HFF-Myc (cell line): ENCODE measurements at places on chromosomes 4 and X.
A peak's percentile ranks its signal among the peaks of the same experiment; 100 is the strongest.

- no peak for DNase-seq
Measured at GRCh38 chr4:113112338-113112978, 63.0 kb downstream of the ANK2 start.

DNA sequence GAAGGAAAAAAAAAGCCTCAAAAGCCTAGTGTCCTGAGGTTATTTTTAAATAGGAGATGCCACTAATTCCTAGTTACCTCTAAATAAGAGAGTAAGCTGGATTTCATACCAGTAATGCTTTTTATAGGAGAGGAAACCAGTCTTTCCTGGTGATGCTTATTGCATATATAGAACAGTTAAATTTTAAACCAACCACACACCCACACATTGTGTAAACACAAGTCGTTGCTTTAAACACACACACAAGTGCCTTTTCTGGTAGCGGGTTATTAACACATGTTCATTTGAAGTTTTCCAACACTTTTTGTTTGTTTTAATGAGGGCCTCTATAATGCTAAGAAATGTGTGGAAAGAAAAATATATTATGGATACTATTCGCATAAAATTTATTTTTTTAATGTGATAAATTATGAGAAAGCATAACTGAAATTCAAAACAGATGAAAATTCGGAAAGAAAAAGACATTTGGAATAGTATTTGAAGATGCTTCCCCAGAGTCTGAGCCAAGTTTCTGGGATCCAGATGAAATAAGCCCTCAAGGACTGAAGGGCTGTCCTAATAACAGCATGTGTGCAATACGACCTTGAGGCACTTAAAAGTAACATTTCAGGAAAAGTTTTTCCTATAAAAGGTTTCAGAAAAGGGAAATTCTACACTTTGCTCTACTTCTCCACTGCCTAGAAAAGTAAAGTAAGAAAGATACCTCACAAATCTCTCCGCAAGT lies 2.0 kb downstream of the ANTXR2 start:
- no peak for DNase-seq

DNA sequence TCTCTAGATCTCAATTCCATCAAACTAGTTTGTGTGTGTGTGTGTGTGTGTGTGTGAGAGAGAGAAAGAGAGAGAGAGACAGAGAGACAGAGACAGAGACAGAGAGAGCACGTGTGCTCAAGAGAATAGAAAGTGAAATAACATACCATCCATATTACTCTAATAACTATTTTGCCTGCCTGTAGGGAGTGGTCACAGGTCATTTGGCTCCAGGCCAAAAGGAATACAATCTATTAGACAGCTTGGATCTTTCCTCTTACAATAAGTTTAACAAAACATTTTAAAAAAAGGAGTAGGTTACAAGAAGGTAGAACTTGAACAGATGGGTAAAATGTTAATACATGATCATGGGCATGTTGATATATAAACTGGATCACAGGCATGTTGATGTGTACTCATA lies 76.2 kb downstream of the COL4A6 start:
- no peak for DNase-seq

DNA sequence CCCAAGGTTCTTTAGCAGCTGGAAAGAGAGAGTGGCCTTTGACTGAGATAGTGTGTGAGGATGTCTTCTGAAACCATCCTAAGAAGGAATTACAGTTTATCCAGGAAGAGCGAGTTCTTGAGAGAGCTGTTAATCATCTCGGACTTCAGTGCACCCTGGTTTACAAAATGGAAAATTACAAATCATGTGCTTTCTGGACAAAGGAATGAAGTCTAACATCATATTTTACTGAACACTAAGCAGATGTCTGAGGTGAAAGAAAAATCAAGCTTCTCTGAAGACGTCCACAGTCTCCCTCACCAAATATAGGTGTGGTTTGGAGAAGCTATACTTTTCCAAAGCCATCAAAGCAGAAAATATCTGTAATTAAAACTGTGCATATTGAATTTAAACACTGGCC lies 30.8 kb upstream of the CYP2U1 start:
- no peak for DNase-seq

DNA sequence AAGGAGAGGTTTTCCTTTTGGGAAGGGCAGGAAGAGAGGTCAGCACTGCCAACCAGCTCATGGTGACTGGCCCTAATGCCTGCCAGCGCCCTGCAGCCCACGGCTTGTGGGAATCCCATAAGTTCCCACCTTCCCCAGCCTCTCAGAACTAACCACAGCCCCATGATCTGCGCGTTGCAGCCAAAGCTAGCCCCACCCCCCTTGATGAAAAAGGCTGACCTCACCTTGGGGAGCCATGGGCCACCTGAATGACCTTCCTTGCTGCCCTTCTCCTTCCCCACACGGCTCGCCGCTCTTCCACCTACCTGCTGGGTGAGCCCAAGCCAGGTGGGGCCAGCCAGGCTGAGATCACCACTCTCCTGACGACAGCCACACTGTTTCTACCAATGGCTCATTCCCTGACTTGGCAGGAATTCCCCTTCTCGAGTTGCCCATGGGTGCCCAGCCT lies 3.9 kb upstream of the ELF4 start:
- no peak for DNase-seq

GRCh38 chr4:8330821-8331574 lies 61.4 kb downstream of the HTRA3 start:
- DNase-seq: no peak

GRCh38 chr4:41207291-41207831 lies 7.0 kb downstream of the APBB2 start:
- DNase-seq: no peak

DNA sequence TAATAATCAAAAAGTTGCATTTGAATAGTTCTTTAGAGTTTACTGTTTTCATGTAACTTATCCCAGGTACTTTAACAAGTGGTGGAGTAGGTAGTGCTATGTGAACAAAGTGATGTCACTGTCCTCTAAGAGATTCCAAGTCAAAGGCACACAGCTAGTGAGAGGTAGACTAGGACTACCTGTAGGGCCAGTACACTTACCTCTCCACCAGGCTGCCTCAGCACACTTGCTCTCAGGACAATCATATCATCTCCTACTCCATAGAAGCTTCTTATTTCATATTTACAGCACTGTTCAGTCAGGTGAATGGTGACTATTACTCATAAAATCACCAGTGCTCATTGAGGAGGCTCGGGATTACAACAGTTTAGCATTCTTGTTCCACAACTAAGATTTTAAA lies 173.0 kb upstream of the EMCN start:
- no peak for DNase-seq

- no peak for DNase-seq
Measured at GRCh38 chr4:115841871-115842270, 728.5 kb upstream of the NDST4 start.

- DNase-seq: no peak
Measured at GRCh38 chr4:26299254-26299882, 21.4 kb upstream of the RBPJ start.

DNA sequence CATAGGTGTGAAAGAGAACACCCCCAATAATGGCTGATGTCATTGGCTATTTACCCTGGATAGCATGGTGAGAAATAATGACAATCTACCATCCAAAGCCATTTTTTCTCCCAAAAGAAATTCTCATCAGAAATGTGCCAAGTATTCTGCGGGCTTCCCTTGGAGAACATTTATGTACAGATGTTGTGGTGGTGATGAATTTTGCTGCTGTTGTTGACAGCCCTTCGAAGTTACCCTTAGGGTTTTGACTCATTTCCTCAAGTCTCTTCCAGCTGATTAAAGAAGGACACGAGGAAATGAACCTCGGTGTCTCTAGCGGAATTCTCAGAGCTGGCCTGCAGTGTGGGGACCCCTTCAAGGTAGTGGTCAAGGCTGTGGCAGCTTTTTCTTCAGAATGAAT lies 3.4 kb downstream of the KIT start:
- peak; percentile 30 for DNase-seq

- DNase-seq: no peak
Measured at GRCh38 chrX:51853251-51853650, 40.2 kb upstream of the MAGED1 start.

DNA sequence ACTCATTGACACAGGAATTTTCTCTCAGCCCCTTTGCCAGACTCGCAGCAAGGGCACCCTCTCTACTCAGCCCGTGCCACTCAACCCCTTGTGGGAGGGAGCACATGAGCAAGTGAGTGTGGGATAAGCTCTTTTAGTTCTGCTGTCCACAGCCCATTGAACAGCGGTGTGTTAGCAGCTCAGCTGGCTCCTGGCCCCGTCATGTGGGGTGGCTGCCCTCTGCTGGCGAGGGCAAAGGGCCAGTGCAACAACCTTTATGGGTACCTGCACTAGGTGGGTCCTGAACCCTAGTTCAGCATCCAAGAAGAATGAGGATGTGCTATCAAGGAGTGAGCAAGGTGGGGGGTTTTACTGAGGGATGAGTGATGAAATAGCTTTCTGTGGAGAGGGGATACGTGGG lies 85.0 kb upstream of the ZNF81 start:
- DNase-seq: no peak

DNA sequence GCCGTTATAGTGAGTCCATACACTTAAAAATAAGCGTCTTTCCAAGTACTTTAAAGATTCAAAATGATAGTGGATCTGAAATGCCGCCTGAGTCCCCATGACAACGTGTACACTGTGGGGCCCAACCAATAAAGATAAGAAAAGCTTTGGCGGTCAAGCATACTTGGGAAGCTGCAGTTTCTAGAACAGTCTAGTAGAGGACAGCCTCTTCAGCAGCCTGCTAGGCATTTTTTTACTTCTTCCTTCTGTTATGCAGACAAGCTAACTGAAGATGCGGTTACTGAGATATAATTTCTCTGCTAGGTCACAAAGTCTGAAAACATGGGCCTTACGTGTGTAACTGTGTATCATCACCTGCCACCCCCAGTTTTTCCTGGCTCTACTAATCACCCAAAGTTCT lies 402 bp upstream of the UPRT start:
- DNase-seq: no peak

DNA sequence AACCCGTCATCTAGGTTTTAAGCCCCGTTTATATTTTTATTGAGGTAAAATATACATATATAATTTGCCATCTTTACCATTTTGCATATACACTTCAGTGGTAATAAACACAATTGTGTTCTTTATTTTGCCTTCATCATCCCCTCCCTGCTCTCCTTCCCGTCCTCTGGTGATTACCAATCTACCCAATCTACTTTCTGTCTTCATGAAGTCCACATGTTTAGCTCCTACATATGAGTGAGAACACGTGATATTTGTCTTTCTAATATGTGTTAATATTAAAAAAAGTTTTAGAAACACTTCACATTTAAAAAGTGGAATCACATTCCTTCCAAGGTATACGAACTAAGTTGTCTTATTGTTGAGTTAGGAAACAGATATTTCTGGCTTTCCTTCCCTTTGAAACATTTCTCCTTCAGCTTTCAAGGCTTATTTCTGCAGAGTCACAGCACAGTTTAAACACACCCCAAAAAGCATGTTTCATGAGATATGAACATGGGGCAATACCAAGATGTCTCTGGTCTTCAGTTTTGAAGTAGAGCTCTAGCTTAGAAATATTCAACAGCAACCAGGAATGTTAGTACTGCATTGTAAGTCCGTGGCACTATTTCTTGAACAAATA lies 35.9 kb downstream of the GYPA start:
- DNase-seq: no peak

DNA sequence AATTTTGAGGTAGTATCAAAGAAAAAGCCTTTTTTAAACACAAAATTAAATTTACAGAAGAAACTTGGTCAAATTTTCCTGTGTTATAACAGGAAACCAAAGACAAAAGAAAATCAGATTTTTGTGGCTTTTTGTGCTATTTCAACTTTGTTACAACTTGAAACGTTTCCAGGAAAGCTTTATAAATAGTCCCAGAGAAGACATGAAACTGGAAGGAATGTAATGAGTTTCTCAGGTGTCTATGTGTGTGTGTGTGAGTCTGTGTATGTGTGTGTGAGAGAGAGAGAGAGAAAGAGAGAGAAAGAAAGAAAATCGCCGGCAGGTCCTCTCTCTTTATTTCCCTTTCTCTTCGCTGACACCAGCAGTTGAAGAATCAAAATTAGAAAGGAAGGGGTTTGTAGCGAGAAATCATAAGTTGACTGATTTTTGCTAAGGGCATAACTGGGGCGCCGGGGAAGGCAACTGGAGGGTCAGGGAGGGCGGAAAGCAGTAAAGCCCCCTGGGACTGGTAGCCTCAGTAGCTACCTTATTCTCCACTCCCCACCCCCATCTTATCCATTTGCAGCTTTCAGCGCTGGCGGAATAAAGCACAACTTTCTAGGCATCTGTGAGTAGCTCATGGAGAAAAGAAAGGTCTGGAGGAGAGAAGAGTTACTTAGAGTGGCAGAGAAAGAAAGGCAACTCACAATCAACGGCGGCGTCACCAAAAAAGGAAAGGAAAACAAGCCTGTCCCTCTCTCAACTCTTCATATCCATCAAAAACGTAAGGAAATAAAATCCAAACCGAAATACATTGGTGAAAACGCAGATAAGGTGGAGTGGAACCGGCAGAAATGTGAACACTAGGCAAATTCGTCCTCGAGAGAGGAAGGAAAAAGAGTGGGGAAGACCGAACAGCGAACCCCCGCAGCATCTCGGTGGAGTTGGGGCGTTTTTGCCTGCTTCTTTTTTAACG lies 1.3 kb downstream of the TMEM47 start:
- no peak for DNase-seq

DNA sequence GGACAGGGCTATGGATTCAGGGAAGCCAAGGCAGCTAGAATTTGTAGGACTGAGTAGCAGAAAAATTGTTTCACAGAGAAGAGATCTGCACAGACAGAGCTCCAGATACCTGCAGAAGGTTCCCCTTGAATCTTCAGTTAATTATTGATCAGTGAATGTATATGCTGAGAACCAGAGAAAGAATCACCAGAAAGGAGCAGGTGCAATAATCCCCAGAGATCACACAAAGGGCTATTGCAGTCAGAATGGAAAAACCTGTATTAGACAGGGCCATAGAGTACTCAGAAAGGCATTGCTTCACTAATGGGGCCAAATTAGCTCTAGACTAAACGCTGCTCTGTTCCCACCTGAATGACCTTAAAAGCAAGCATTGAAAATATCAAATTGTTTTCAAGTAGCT lies 35.5 kb upstream of the SMAD1 start:
- no peak for DNase-seq

DNA sequence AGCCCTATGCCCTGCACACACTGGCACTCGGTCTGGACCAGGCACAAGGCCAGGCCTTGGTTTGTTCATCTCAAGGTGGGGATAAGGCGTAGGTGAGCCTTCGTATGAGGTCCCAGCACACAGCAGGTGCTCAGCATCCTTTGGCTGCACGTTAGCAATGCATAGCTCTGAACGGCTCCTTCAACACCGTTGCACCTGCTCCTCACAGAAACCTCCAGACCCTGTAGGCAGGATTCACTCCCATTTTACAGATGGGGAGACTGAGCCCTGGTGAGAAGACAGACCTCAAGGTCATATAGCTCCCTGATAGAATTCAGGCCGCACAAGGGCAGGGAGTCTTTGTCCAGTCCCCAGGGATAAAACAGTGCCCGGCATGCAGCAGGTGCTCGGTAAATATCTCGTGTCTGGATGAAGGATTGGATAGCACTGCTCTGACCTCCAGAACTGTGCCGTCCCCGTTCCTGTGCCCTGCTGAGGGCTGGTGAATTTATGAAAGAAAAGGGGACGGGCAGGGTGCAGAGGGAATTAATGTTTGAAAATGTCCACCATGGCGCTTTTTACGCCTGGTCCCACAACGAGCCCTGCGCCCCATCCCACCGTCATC lies 2.4 kb downstream of the PPP2R2C start:
- DNase-seq: no peak
